ENCODE measurements at places on chromosomes 1 and 21.

GRCh38 chr1:244139655-244140054 is 88.6 kb downstream of the ZBTB18 start:
- no peak for DNase-seq

GRCh38 chr21:45869121-45870007 is 112.2 kb upstream of the COL6A1 start:
- DNase-seq = no peak

GRCh38 chr1:227612658-227613057 is 49.3 kb downstream of the ZNF678 start:
- no peak for DNase-seq

GRCh38 chr1:51238034-51238403 is 1.9 kb downstream of the RNF11 start:
- no peak for DNase-seq

DNA sequence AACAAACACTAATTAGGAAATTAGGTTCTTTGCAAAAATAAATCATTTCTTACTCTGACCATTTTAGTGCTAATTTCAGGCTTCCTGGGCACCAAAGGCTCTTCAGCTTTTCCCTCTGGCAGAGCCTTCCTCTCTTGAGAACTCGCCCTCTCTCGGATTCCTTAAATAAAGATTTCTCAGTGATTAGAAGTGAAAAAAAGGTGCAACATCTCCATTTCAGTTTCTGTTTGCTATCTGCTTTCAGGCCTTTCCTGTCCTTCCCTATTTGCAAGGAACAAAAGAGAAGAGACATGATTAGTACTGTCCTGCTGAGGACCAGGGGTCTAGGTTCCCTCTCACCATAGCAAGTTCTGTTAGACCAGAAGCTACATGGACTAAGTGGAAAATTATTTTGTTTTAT is 27.8 kb upstream of the CACYBP start:
- DNase-seq = no peak

- no peak for DNase-seq
Observed at GRCh38 chr1:67839826-67840225, 6.6 kb upstream of the GNG12 start.

- DNase-seq = no peak
Observed at GRCh38 chr1:161177936-161178244, 583 bp upstream of the B4GALT3 start.

- no peak for DNase-seq
Observed at GRCh38 chr1:45999507-45999906, 132.9 kb downstream of the PIK3R3 start.

- DNase-seq = no peak
Observed at GRCh38 chr1:234907208-234907939, 221.3 kb downstream of the TOMM20 start.

- no peak for DNase-seq
Observed at GRCh38 chr1:182549811-182550210, 39.2 kb downstream of the RNASEL start.

- DNase-seq = no peak
Observed at GRCh38 chr1:153233448-153233847, 16.1 kb downstream of the PRR9 start.

DNA sequence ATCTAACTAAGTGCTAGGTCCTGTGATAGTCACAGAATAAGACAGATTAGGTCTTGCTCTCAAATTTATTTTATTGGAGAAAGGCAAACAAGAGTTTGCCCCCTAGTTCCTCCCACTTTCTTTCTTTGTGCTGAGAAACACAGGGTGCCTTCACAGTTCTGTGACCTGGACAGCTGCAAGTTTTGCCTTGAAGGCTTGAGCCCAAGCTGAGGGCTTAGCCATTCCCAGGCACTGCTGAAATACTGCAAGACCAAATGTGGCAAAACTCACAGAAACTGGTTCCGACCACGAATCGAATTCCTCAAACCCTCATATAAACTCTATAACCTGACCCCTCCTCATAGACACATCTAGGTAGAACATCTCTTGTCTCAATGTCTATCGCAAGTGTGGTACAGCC is 227.9 kb downstream of the RERE start:
- DNase-seq = no peak

DNA sequence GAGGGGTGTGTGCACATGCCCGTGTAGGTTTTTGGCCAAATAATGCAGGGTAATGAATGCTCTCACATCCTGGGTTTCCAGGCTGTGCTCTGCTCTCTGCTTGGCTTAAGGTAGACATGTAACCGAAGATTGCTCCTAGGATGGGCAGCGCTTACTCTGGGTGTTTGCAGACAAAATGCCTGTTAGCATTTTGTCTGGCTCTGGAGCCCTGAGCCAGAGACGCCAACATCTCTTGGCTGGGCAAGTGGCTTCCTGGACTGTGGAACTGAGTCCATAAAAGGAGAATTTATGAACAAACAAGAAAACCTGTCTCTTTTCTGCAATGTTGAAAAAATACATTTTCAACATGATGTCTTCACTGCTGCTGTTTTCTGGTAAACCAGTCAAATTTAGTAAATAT is 96.0 kb upstream of the TSPAN2 start:
- DNase-seq = no peak

GRCh38 chr21:34882719-34883131 is 166.4 kb downstream of the RUNX1 start:
- no peak for DNase-seq

GRCh38 chr1:22969304-22969709 is 3.4 kb downstream of the LACTBL1 start:
- DNase-seq = no peak

DNA sequence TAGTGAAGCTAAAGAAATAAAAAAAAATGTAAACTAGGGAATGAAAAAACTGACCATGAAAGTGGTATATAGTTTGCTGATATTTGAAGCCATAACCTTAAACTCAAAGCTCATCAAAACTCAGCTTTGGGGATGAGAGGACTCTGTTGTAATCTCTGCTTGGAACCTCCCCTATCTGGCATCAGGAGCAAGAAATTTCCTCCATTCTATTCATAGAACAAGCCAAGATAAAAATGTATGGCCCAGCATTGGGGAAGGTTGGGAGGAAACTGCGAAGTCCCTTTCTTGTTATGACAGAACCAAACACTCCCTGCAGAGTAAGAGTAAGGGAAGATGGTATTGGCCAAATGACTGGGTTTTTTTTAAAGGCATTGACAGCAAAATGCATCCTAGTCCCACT is 35.6 kb downstream of the MCOLN2 start:
- no peak for DNase-seq

DNA sequence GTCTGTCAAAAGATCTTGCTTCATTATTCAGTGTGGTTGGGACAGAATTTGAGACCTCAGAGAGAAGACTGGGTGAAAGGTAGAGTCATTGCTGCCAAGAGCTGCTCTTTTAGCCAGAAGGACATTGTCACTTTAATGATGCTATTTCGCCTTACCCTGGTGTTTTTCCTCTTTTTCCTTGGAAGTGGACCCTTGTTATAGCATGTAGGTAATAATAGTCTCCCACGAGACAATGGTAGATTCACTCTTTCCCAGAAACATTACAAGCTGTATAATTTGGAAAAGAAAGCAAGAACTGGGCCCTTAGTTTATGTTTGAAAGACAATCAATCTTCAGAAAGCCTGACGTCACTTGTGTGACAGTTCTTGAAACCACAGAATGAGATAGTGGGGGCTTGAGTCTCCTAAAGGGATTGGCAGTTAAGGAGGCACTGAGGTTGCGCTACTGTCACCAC is 3.8 kb downstream of the SERTAD4 start:
- DNase-seq = no peak
